HS-5 (cell line): ENCODE measurements at places on chromosomes 2 and 18.

GRCh38 chr18:55346961-55347740 is 240.8 kb downstream of the TCF4 start:
- no peak for DNase-seq

GRCh38 chr2:128868686-128869551 is 550.3 kb upstream of the HS6ST1 start:
- peak; percentile 88 for DNase-seq

DNA sequence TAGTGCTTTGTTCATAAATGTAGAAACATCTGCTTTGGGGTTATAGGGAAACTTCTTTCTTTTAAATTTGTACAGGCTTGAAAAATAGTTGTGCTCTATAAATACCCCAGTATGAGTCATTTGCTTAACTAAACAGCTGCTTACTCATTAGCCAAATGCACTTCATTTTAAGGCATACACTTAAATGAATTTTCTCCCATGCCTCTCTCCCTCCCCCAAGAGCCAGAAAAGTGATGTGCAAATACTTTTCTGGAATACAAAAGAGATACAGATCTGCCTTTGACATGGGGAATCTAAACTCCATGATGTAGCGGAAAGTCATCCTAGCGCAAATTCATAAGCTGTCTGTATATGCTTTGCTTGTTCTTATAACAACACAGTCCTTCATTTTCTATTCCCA is 469.4 kb downstream of the DLGAP1 start:
- no peak for DNase-seq

DNA sequence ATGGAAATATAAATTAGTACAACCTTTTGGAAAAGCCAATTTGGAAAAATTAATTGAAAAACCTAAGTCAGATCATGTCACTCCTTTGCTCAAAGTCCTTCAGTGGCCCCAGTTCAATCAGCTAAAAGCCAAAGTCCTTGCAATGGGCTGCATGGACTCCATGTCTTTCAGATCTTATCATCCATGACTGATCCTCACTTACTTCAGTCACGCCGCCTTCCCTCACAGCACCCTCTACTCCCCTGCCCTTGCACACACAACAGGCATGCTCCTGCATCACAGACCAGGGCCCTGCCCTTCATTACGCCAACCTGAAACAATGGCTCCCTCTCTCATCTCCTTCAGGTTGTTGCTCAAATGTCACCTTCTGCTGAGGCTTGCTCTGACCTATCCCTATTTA is 15.6 kb downstream of the KANSL3 start:
- DNase-seq: no peak

- no peak for DNase-seq
Measured at GRCh38 chr18:28086670-28087552, 90.0 kb downstream of the CDH2 start.

- no peak for DNase-seq
Measured at GRCh38 chr2:199606193-199606780, 148.5 kb upstream of the SATB2 start.

- DNase-seq: no peak
Measured at GRCh38 chr2:9141091-9141667, 65.4 kb upstream of the ASAP2 start.

GRCh38 chr2:127175751-127176354 is 44.2 kb downstream of the CYP27C1 start:
- no peak for DNase-seq

DNA sequence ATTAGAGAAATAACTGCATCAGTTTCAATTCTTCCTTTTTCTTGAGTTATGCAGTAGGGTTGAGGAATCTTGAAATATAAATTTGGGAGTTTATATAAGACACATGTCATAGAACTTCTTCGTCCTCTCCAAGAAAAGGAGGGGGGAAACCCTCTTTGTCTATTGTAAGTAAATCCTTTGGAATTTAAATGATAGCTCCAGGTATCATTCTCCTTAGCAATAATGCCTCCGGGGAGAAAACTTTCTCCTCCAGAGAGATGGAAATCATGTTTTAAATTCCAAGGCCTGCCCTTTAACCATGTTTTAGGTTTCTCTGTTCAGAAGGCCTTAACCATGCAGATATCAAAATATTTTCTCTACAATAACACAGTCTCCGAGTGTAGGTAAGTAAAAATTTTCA is 899.7 kb upstream of the GCFC2 start:
- DNase-seq: no peak

DNA sequence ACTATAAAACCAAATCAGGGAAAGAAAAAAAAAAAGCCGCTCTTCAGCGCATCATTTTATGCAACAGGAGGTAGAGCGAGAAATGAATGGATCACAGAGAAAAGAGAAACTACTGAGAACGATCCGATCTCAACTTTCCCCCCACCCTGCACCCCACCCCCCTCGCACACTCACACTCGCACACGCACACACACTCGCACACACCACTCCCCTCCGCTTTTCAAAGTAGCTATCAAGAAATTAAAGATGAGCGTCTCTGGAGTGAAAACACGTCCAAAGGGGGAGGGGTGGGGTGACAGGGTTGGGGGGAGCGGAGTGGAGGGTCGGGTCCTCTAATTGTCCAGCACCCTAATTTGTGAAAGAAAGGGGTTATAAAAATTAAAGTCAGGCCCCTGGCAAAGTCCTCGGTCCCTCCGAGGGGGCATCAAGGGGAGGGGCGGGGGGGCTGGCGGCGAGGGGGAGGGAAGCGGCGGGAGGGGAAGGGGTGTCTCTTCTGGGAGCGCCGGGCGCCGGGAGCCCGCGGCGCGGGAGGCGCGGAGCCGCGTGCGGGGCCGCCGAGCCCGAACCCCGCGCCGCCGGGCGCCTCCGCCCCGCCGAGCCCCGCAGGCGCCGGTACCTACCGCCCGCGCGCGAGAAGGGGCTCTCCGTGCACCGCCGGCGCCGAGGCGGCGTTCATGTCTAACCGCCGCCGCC is 428 bp downstream of the TCF4 start:
- DNase-seq: no peak
